Globus pallidus (tissue), 1 donor: ENCODE measurements at places on chromosomes 5 and 9.

DNA sequence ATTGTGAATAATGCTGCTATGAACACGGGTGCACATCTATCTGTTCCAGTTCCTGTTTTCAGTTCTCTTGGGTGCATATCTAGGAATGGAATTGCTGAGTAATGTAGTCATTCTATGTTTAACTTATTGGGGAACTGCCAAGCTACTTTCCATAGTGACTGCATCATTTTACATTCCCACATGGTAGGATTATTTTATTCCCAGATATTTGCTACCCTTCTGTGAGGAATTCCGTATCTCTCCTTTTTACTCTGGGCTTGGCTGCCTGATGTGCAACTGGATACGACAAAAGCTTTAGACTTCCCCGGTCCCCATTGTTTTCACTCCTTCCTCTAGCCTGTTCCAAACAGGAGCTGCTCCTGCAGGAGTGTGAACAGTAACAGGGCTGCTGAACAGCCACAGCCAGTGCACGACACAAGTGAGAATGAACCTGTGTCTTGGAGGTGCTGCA lies 7.2 kb downstream of the TAS2R1 start:
- DNase-seq: peak; percentile 16

GRCh38 chr5:107056278-107056677 lies 614.5 kb downstream of the EFNA5 start:
- no peak for DNase-seq

- no peak for DNase-seq
These were observed 8.4 kb upstream of the NDST1 start for GRCh38 chr5:150499437-150499956.

DNA sequence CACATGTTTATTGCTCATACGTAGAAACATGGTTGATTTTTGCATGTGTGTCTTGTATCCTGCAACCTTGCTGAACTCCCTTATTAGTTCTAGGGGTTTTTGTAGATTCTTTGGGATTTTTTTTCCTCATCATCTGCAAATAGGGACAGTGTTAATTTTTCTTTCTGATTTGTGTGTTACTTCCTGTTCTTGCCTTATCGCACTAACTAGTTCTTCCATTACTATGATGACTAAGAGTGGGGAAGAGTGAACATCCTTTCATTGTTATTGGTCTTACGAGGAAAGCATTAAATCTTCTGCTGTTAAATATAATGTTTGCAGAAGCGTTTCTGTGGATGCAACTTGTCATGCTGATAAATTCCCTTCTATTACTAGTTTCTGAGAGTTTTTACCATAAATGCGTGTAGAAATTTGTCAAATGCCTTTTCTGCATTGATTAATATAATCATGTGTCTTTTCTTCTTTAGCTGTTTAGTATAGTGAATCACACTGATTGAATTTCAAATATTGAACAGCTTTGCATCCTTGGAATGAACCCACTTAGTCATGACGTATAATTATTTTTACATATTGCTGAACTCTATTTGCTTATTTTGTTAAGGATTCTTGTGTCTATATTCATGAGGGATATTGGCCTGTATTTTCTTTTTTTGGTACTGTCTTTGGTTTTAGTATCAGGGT lies 32.1 kb upstream of the RNF130 start:
- no peak for DNase-seq

GRCh38 chr5:150301901-150302300 lies 804 bp downstream of the ARSI start:
- no peak for DNase-seq

DNA sequence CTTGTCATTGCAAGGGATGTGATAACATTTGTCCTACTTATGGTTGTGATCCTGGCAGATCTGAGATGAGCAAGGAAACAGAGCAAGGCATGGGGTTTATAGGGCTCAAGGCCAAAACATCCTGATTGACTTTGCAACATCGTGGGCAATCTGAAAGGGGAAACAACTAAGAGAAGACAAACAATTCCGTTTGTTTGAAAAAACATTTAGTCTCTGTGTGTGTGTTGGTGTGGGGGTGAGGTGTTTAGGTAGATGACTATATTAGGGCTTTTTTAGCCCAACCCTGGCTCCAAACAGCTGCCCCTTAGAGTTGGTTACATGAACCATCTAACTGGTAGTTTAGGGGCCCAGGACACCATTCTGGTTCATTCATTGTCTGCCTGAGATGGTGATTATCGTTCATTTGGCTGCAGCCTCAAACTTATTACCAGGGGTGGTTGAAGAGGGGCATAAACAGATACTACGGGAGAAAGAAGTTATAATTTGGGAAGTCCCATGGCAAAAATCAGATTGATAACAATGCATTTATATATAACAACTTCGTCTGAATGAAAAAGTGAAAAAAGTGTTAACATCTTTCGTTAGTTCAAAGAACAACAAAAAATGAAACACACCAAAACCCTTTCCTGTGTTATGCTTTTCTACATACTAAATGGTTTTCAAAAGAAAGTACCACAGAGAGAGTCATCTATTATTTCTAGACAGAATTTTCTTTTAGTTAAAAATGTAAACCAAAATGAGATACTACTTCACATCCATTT lies 5.7 kb downstream of the FYB1 start:
- DNase-seq: no peak

DNA sequence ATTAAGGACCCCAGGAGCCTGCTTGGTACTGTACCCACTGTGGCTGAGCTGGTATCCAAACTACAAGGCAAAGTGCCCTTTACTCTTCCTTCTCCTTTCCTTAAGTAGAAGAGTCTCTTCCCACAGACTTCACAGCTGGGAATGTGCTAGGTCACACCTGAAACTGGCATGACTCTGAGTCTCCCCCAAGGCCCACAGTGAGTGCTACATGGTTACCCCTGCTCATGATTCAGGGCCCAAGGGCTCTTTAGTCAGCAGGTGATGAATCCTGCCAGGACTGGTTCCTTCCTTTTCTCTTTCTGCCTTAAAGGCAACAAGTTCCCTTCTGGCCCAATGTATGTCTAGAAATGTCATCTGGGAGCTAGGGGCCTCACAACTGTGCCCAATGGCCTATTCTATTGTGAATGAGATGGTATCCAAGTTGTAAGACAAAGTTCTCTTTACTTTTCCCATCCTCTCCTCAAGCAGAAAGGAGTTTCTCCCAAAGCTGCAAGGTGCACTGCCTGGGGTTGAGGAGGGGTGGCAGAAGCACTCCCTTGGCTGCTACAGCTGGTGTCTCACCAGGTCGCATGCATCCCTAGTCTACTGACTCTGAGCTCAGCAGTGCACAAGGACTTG lies 134.4 kb downstream of the TMEM38B start:
- DNase-seq: no peak

DNA sequence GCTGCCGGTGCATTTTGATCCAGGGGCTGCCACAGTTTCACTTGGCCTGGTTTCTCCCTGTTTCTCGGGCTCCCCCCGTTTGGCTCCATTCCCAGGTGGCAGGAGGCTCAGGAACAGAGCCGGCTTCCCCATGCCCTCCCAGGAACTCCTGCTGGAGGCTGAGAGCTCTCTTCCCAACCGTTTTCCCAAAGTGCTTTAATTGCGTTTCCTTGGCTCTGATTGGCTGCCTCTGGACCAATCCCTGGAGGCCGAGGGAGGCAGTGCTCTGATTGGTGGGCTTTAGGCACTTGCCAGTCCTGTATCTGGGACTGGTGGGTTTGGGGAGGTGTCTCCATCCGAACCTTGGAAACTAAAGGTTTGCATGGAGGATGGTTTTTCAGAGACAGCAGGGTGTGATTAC lies 4.9 kb downstream of the TSPAN17 start:
- no peak for DNase-seq

DNA sequence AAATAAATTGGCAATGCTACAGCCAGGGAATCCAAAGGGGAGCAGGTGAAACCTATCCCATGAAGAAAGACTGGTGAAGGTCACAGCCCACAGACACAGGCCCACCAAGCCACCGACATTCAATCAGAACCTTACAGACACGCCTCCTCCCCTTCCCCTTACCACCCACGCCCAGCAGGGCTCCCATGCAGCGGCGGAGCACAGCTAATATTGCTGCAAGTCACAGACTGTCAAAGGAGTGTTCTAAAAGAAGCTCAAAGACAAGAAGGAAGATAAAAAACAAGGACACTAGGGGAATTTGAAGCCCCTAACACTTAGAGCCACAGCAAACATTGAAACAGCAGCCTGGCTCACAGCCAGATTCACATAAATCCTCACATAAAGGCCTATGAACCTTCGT lies 91.2 kb downstream of the MED10 start:
- DNase-seq: no peak

DNA sequence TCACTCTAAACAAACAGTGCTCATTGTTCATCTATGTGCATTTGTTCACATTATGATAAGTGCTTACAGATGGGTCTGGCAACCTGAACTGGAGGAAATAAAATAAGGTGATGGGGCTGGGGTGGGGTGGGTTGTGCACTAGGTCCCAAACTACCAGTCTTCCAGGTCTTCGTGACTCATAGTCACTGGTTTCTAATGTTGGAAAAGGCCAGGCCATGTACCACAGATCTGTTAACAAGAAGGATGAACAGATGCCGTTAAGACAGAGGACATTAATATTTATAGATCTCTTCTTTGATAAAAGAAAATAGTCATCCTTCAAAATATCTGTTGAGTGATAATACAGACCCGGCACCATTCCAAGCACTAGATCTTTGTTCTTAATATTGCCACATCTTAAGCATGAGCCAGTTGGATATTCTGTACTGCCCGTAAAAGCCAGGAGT lies 71.4 kb upstream of the STARD4 start:
- no peak for DNase-seq

- no peak for DNase-seq
These were observed 151.8 kb upstream of the COL5A1 start for GRCh38 chr9:134489621-134490408.

DNA sequence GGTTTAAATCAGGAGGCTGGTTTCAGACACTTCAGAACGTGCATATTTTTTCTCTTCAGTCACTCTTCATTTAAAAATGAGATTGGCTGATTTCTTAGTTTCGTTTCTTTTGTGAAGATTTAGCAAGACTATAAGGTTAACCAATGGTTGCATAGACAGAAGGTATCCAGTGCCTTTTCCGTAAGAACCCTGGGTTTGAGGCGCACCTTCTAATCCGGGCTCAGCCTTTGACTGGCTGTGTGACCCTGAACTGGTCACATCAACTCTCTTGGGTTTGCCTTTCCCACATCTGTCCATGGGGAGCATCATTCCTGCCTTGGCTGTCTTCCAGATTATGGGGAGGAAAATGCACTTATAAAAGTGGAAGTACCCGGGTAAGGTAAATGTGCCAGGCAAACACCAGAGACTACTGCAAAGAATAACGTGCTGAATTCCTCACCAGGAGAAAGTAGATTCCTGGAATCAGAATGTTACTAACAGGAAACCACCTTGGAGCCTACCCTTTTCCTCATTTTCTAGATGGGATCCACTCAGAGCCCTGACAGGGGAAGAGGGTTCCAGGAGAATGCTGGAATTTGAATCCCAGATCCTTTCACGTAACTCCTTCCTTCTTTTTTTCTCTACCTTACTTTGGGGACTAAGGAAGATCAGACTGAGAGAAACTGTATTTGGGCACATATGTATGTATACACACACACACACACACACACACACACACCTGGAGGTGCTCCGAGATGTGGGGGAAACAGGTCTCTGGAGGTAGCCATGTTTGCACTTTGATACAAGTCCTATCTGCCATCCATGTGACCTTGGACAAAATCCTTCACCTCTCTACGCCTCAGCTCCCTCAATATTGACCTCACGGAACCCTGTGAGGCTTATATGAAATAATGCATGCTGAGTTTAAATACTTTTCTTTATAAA lies 6.8 kb downstream of the HAND1 start:
- DNase-seq: no peak

DNA sequence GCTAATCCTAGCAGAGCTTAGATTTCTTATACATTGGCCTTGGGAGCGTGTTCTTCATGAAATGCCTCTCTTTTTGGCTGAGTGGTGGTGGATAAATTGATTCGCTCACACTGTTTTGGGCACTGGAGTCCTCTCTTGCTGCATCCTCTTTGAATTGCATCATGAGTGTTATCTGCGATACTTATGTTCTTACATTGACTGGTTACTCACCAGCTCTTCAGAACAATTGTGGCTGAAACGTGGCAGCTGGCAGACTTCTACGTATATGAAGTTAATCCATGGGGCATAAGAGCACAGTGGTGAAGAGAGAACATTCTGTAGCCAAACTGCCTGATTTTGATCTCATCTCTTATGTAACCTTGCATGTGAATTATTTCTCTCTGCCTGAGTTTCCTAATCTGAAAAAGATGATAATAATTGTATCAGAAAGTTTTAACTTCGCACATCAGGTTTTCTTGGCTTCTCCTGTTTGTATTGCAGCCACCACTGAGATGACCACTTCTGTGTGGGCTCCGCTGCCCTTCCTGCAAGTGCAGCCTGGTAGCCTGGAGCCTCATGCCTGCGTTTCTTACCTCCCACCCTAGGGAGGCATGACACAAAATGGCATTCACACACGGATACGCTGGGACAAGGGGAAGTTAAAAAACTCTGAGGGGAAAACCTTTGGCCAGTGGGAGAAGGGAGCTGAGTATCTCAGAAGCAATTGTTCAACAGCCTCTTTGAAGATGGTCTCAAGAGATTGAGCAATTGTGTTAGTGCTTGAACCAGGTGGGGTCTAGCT lies 295.2 kb downstream of the ARHGAP26 start:
- no peak for DNase-seq

- DNase-seq: no peak
These were observed 1.6 kb downstream of the PLK2 start for GRCh38 chr5:58458141-58458742.

DNA sequence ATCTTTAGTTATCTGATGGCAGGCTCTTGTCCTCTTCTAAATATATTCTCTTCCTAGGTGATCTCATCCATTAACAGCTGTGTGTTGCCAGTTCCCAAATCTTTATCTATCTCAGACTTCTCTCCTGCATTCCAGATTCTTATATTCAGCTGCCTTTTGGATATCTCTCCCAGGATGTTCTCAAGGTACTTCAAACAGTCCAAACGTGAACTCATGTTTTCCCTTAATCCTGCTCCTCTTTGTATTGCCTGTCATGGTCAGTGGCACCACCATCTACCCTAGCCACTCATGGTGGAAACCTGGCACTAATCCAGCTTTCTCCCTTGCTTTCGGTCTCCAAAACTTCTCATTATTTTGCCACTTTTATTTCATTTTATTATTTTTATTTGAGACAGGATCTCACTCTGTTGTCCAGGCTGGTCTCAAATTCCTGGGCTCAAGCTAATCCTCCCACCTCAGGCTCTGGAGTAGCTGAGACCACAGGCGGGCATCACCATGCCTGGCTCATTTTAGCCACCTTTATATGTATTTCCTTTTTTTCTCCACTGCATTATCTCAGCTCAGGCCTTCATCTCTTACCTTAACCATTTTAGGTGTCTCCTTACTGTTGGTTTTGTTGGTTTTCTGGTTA lies 3.8 kb downstream of the ZFYVE16 start:
- DNase-seq: no peak

GRCh38 chr9:37575511-37575914 lies 667 bp downstream of the FBXO10 start:
- peak; percentile 26 for DNase-seq

- DNase-seq: peak; percentile 6
These were observed 107.3 kb upstream of the SPIN1 start for GRCh38 chr9:88280816-88281382.

- no peak for DNase-seq
These were observed 82.2 kb upstream of the ICE1 start for GRCh38 chr5:5340206-5340729.

GRCh38 chr9:110521206-110521605 lies 58.3 kb downstream of the SVEP1 start:
- peak; percentile 27 for DNase-seq
